ENCODE measurements at places on chromosomes 16 and 17. TPM values are rescaled to one million over a fixed set of nuclear protein-coding genes. Genes with fewer than 3 reads are reported as not detected.

OTOA gene
- not detected for total RNA-seq

GRCh38 chr17:13538841-13539411 is 62.8 kb downstream of the HS3ST3A1 start:
- no peaks in the 10 kb centered on the region for H3K27me3 ChIP-seq
- peaks cover 9% of the 10 kb centered on the region for H3K4me1 ChIP-seq
- H3K36me3 ChIP-seq: peaks cover 23% of the 10 kb centered on the region
- no peak overlapping the region for H3K27ac ChIP-seq
- H3K4me3 ChIP-seq: no peak overlapping the region

- H3K27me3 ChIP-seq: no peaks in the 10 kb centered on the region
- H3K4me1 ChIP-seq: no peaks in the 10 kb centered on the region
- no peak overlapping the region for H3K4me3 ChIP-seq
- H3K27ac ChIP-seq: no peak overlapping the region
Observed at GRCh38 chr16:119835-120491, 18.5 kb downstream of the NPRL3 start.

DNA sequence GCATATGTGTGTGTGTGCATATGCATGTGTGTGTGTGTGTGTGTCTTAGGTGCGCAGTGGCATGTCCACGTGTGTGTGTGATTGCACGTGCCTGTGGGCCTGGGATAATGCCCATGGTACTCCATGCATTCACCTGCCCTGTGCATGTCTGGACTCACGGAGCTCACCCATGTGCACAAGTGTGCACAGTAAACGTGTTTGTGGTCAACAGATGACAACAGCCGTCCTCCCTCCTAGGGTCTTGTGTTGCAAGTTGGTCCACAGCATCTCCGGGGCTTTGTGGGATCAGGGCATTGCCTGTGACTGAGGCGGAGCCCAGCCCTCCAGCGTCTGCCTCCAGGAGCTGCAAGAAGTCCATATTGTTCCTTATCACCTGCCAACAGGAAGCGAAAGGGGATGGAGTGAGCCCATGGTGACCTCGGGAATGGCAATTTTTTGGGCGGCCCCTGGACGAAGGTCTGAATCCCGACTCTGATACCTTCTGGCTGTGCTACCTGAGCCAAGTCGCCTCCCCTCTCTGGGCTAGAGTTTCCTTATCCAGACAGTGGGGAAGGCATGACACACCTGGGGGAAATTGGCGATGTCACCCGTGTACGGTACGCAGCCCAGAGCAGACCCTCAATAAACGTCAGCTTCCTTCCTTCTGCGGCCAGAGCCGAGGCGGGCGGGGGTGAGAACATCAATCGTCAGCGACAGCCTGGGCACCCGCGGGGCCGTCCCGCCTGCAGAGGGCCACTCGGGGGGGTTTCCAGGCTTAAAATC is 47.6 kb downstream of the IL21R start:
- H3K4me3 ChIP-seq: no peak overlapping the region
- H3K36me3 ChIP-seq: no peaks in the 10 kb centered on the region
- no peak overlapping the region for H3K27ac ChIP-seq
- DNase-seq: no peak

GRCh38 chr16:76670125-76670857 is 393.1 kb downstream of the CNTNAP4 start:
- DNase-seq: peak; percentile 77
- H3K27me3 ChIP-seq: no peaks in the 10 kb centered on the region
- H3K4me1 ChIP-seq: peaks cover 21% of the 10 kb centered on the region

Data from PC-3 (cell line).